Activated T-cell treated with anti-CD3 and anti-CD28 coated beads, Interleukin-2, amount 50 U/mL, for 4 hours (primary cell): ENCODE measurements at places on chromosomes 3 and 15.

- no peak for DNase-seq
Observed at GRCh38 chr15:90667073-90667754, 49.9 kb upstream of the BLM start.

DNA sequence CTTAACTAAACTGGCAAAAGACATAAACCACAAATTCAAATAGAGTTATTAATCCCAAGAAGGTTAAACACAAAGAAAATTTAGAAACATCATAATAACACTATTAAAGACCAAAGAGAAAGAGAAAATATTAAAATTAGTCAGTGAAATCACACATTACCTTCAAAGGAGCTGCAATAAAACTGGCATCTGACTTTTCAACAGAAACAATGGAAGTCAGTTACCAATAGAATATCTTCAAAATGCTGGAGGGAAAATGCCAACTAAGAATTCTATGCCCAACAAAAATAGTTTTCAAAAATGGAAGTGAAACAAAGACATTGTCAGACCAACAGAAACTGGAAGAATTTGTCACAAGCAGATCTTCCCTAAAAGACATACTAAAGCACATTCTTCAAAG lies 68.7 kb upstream of the RNF7 start:
- DNase-seq, result no peak

GRCh38 chr3:124617177-124617576 lies 113.1 kb upstream of the UMPS start:
- DNase-seq, result no peak

- no peak for DNase-seq
Observed at GRCh38 chr3:57158813-57159738, 6.1 kb downstream of the IL17RD start.

GRCh38 chr3:38219609-38220197 lies 45.9 kb upstream of the SLC22A13 start:
- no peak for DNase-seq

- no peak for DNase-seq
Observed at GRCh38 chr15:51359981-51360380, 18.5 kb downstream of the GLDN start.

DNA sequence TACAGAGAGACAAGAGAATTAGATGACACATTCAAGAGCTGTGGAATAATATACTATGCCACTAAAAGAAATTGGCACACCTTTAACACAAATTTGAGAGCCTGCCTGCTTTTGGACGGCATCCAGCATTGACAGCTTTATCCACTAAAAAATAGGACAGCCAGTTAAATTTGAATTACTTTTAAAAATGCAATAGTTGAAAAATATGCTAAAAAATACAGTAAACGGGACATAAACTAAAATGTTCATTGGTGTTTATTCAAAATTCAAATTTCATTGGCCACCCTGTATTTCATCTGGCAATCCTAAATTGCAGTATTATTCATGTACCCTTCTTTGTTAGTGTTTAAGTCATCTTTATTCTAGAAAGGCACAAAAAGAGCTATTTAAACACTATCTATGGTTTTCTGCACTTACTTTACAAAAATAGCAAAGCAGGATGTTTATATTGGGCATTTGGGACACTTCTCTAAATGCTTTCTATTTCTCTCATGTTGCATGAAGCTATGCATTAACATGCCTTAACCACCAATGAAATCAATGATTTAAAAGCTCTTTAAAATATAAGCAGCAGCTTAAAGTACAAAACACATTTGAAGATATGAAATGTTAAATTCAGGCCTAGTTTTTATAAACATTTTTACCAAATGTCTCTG lies 160.1 kb downstream of the NEK10 start:
- DNase-seq, result no peak

DNA sequence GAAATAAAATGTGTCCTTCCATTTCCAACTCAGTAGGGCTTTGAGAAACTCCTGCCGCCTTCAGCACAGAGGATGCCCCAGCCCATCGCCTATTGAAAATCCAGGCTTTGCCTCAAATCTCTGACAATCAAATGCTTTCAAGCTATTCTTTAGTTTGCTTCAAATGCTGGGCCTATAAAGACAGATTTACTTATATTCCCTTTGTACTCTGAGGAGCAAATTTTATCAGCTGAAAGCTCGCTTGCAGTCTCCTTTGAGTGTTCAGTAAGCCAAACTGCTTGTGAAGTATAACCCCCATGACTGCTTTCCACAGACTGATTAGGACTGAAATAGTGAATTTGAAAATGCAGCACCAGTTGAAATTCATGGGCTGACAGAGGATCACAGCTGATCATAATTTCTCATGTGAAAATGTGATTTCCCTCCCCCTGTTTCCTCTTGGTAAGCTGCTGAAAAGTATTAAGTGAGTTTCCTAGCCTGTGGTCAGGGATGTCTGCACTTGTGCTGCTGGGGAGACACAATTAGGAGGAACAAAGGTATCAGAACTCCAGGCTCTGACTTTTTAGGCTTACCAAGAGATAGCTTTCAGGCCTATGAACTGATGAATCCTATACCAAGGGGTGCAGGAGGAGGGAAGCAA lies 563.4 kb upstream of the TGFBR2 start:
- DNase-seq, result no peak

DNA sequence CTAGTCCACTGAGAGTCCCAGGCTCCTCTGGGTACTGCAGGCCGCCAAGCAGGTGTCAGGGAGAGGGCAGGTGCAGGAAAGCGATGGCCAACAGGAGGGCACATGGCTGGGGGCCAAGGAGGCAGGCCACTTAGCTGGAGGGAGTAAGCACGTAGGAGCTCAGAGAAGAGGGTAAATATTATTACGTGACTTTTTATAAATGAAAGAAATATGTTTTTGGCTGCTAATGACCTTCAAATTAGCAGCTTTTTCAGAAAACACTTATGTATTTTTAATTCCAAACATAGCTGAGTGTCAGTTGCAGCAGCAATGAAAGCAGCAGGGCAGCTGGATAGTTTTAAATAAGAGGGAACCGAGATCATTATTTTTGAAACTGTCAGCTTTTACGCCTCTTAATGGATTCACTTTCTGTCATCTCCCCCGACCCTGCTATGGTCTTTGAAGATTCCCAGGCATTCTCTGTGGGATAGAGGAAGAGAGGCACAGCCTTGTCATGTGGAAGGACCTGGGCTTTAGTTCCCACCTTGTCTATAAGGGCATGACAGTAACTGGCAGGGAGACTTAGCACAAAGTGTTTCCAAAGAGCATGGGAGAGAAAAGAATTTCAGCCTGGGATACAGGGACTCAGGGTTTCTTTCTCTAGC lies 477.1 kb downstream of the EPHB1 start:
- DNase-seq, result no peak

GRCh38 chr15:82666606-82667005 lies 19.4 kb upstream of the CPEB1 start:
- no peak for DNase-seq

DNA sequence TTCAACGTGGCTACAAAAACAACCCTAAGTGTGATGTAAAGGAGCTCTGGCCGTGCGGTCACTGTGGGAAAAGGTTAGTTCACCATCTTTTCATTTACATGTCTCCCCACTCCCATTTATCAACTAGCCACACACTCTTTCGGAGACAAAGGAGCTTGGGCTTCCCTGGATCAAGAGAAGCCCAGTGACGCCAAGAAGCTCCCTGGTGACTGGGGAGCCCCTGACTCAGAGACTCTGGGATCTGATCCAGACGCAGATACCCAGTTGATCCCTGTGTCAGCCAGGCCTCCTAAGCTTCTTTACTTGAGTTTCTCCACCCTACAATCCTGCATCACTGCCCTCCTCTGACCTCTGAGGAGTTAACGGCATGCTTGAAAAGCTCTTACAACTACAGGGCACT lies 43.9 kb downstream of the HEG1 start:
- DNase-seq, result no peak

DNA sequence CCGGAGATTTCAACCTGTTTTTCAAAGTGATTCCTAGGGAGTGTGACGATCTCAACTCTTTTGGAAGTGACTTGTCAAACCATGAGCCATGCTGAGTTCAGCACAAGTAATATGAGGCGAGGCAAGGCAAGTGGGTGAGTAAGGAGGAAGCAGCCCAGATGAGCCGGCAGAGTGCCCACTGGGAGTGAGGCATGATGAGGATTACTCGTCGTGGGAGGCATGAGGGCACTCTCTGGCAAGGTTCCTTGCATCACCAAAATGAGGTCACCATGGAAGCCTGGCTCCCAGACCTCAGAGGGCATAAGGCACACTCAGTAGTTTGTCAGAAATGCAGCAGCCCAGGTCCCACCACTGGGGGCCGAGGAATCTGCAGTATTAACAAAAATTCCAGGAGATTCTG lies 636.1 kb downstream of the MAGI1 start:
- DNase-seq, result no peak

- DNase-seq, result no peak
Observed at GRCh38 chr3:25405335-25405734, 22.7 kb upstream of the RARB start.

DNA sequence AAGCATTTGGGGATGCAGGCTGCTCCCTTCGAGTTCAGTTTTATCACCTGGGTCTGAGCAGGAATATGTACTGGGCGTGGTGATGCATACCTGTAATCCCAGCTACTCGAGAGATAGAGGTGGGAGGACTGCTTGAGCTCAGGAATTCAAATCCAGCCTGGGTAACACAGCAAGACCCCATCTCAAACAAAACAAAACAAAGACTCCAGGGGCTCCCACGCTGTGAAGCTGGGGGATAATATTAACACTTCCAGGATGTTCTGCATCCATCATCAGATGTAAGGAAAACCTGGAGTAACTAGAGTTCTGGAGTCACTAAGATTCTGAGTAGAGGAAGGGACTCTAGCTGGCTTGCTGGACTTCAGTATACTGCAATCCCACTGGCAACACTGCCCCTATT lies 40.6 kb downstream of the LYZL4 start:
- no peak for DNase-seq

DNA sequence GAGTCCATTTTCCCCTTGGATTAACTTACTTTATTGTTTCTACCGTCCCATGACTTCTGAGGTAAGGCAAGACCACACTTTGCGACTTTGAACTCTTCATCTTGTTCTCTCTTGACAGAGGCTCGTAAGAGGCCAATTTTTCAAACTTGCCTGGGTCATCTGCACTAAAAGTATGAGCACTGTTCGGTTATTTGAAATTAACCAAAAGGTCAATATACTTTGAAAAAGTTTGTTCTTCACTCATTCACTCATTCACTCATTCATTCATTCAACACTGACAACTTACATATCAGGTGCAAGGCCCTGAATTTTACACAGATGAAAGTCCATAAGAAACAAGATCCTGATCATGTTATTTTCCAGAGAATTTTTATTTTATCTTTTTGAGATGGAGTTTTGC lies 57.9 kb downstream of the ATP1B3 start:
- no peak for DNase-seq

GRCh38 chr3:171776839-171777583 lies 33.3 kb downstream of the PLD1 start:
- no peak for DNase-seq

DNA sequence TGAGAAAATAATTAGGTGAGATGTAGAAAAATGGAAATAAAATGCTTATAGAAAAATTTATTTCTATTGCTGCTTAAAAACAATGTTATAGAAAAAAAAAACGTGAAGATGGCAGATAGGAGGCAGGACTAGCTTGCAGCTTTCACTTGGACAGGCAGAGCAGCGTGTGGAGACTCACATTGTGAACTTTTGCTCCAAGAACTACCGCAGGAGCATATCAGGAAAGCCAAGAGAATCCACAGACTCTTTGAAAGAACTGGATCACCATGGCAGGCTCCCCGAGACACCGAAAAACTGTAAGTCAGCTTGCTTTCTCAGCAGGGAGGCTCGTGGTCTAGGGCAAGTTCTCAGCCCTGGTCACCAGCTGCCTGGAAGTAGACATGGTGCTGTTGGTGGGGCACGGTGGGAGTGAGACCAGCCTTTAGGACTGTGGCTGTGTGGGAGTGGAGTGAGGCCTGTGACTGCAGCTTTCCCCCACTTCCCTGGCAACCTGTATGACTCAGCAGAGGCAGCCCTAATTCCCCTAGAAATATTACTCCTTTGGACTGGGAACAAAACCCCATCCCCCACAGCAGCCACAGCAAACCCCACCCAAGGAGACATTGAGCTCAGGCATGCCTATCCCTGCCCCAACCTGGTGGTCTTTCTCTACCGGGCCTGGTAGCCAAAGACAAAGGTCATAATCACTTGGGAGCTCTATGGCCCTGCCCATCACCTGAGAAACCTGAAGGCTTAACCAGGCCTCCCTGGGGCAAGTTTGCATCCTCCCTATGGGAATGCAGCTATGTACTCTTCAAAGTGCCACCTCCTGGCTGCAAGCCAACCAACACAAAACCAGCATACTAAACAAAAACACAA lies 22.8 kb downstream of the STRIT1 start:
- DNase-seq, result no peak

DNA sequence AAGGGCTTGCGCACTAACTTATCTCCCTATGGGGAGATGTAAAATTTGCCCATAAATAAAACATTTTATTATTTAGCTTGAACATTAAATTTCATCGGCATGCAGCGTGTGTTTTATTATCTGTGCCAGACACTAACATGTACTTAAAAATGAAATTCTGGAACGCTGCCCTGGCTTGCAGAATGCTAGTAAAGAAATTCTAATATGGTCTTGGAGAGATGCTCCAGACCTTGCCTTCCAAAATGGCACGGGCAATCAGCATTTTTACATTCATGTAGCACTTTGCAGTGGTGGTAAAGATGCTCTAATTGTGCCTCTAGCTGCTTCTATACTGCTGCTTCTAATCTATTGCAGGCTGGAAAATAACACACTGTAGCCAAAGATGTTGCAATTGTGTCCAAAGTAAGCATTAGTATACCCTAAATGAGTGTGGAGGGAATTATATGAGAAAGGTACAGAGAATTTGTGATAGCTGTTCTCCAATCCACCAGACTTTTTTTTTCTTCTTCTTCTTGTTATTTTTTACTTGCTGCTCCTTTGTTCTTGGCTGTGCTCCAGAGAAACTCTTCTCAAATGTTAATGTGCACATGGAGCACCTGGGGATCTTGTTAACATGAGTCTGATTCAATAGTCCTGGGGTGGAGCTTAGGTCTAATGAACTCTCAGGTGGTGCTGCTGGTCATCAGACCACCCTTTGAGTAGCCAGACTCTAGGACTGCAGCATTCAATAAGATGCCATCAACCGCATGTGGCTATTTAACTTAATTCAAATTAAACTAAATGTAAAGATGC lies 47.3 kb downstream of the CRABP1 start:
- DNase-seq, result no peak

DNA sequence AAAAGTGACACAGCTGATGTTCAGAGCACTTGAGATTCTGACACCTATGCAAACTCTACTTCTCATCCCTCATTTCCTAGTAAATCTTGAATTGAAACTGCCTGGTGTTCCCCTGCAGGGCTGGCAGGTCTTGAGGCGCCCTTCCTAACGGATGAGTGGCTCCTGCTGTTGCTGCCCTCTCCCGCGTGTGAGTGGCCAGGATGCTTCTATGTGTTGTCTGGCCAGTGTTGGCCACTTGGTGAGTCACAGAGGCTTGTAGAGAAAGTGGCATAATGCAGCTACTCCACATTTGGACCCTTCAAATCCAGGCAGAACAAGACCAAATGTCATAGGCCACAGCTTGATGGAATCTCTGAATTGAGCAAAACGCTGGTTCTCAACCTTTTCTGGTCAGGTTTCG lies 63.6 kb downstream of the MOBP start:
- DNase-seq, result no peak

DNA sequence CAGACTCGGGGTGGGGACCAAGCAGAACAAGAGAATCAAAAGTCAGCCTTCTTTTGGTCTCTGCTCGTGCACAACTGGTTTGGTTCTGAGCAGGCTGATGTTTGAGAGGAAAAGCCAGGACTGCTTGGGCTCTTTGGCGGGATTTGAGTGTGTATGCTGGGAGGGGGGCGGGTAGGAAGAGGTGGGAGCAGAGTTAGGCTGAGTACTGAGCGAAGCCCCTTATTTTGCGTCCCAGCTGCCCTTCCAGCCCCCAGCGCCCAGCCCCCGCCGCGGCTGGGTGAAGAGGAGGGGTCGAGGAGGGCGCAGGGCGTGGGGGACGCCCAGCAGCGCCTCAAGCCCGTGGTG lies 153.5 kb upstream of the GOLIM4 start:
- DNase-seq, result no peak
